ENCODE measurements at places on chromosomes 5 and 9.

- no peak for DNase-seq
These were observed 725.3 kb upstream of the PTPRD start for GRCh38 chr9:11338130-11338529.

GRCh38 chr9:78601957-78602565 lies 305.1 kb downstream of the PSAT1 start:
- peak; percentile 33 for DNase-seq

DNA sequence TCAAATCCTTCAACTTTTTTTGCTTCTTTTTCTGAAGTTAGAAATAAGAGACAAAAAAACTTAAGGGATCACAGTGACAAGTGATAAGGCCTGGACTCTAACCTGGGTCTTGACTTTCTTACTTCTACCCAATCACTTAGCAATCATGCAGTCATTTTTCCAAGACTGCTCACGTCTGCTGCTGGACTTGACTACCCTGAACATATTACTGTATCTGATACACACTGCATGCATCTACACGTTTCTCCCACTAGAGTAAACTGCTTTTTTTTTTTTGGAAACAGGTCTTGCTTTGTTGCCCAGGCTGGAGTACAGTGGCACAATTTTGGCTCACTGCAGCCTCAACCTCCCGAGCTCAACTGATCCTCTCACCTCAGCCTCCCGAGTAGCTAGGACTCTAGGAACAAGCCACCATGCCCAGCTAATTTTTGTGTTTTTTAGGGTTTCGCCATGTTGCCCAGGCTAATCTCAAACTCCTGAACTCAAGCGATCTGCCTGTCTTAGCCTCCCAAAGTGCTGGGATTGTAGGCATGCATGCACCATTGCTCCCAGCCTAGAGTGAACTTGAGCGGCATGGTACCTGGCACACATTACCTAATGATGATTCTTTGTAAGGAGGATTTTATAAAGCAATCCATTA lies 7.4 kb downstream of the PLIN2 start:
- no peak for DNase-seq

GRCh38 chr9:133460405-133461175 lies 812 bp downstream of the CACFD1 start:
- DNase-seq = peak; percentile 29

DNA sequence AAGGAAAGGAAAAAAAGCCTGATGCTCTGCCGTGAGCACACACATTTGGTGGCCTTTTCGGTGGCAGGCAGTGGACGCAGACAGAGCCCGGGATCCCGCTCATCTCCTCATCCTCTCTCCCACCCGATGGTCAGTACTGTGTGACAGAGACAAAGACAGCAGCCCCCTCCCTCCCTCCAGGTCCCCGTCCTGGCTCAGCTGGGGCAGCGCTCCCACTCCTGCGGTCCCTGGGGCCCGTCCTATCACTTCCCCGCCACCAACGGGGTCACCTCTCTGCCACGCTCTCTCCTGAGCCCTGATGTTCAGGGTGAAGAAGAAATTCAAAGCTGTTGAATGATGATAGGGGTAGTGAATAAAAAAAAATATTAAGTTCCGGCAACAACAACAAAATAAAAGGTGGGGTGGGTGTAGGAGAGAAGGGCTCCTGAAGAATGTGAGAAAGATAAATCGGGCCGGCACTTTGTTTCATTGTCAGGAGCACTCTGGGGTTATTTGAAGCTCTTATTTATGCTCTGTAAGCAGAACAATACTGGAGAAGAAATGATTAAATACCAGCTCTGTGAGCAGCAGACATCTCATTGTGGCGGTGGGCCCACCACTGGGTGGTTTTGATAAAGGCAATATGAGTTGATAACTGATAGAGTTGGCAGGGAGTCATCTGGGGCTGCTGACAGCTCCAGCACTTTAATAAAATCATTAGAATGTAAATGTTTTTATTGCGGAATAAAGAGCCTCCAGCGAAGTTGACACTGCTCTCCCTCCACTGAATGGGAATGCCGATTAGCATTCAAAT lies 417.7 kb downstream of the IRX1 start:
- DNase-seq = no peak

DNA sequence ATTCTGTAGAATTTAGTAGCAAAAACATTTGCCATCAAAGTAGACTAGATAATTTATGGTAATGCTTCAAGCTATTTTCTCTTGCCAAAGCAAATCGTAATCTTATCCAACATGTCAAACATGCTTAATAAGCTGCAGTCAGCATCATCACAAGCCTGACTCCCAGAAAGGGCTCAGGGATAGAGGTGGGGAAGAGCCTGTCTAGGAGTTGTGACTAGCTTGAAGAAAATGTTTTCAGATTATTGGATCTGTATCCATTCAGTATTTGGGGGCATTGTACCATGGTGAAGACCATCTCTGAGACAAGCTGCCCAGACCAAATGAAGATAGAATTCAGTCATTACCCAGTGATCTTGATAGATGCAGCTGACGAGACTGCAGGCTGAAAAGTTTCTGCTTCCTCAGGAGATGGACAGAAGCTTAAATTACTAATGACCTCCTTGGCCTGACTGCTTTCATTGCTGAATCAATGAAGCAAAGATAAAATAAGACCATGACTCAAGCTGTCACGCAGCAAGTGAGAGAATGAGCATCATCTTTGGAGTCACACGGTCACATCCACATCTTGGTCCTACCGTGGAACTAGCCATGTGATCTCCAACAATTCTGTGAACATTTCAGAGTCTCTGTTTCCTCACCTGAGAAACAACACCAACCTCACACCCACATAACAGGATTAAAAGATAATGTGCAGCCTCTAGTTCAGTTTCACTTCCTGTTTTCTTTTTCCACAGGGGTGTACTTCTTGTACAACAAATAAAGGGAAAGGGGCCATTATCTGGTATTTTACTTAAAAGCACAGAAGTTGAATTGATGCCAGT lies 9.4 kb downstream of the ERAP2 start:
- DNase-seq = no peak

DNA sequence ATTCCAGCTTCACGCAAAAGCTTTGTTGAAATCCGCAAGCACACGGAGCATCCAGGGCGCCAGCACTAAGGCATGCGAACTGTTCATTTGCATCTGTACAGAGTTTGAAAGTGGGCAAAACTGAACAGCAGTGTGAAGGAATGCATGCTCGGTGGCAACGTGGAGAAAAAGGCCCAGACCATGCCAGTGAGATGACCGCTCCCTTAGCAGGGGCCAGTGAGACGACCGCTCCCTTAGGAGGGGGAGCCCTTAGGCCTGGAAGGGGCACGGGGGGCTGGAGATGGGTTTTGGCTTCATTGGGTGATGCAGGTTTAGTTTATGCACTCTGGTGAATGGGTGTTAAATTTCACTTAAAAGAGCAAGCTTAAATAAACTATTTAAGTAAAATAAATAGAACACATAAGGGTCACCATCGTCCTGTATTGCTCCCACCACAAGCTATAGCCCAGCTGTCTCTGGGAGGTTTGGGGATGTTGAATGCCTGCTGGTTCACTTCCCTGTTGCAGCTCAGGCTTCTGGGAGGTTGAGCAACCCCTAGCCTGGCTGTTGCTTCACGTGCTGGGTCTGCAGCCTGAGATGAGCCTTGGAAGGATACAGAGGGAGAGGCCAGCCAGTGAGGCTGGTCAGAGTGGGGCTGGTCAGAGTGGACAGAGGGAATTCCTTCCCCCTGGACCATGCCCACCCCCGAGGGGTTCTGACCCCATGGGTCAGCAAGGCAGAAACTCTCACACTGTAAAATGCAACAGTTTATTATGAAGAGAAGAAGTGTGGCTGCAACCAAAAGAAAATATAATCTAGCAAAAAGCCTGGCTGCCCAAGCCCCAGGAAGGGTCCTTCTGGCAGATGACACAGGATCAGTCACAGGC lies 4.6 kb upstream of the FCN1 start:
- DNase-seq = no peak

- no peak for DNase-seq
These were observed 13.0 kb upstream of the SARDH start for GRCh38 chr9:133750982-133751649.

DNA sequence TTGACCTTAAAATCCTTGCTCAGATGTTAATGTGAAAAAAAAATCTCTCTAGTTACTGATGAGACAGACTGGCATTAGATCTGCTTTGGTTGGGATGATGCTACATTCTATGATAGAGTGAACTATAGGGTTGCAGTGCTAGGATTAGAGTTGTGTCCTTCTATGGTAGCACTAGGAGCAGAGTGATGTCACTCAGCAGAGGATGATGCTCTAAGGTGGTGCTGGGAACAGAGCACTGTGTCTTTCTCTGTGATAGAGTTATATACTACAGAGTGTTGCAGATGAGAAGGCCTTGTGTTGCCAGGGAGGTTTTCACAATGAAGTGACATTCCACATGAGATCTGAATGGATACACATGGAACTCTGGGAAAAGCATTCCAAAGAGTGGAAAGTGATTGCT lies 462.3 kb downstream of the CDH12 start:
- no peak for DNase-seq

DNA sequence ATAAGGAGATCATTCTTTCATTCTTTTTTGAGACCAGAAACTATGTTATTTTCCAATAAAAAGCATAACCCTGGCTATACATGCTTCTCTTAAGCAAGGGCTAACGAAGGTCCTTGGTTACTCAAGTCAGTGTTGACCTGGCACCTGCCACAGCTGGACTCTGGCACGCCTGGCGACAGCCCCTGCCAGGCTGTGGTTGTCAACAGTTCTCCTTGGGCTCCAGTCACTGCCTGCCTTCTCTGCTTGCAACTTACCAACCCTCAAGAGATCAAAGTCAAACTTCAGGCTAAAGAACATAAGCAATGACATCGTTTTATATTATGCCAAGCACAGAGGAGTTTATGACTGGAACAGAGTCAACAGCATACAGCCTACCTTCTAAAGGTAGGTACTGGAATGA lies 61.4 kb upstream of the TBC1D9B start:
- no peak for DNase-seq

DNA sequence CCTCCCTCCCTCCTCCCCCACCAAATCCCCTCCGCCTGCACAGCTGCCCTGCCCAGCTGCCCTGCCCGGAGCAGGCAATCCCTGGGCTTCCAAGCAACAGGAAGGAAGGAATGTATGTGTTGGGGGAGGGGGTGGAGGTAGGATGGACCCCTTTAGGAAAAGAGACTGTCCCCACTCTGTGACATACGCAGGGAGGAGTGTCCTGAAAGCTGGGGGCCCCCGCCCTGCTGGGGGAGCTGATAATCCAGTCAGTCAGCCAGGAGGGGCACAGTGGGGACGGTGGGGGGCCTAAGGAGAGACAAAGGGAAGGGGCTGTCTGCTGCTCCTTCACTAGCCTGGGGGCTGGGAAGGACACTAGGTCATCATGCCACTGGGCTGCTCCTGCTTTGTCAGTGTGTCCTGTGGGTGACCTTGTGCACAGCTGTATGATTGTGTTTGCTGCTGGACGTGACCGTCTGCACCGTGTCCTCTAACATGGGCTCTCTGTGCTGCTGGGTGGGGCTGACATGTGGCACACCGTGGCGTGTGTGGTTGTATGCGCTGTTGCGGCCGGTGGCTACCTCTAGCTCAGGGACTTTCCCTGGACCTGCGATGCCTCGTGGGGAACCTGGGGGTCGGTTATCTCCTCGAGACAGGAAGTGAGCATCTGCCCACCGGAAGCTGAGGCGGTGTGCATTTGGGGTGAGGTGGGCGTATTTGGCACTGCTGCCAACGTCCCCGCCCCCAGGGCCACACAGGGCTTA lies 3.0 kb downstream of the N4BP3 start:
- no peak for DNase-seq

GRCh38 chr5:120873083-120873482 lies 409.0 kb downstream of the PRR16 start:
- DNase-seq = peak; percentile 22

GRCh38 chr9:90878562-90878961 lies 76.9 kb downstream of the SYK start:
- DNase-seq = no peak

DNA sequence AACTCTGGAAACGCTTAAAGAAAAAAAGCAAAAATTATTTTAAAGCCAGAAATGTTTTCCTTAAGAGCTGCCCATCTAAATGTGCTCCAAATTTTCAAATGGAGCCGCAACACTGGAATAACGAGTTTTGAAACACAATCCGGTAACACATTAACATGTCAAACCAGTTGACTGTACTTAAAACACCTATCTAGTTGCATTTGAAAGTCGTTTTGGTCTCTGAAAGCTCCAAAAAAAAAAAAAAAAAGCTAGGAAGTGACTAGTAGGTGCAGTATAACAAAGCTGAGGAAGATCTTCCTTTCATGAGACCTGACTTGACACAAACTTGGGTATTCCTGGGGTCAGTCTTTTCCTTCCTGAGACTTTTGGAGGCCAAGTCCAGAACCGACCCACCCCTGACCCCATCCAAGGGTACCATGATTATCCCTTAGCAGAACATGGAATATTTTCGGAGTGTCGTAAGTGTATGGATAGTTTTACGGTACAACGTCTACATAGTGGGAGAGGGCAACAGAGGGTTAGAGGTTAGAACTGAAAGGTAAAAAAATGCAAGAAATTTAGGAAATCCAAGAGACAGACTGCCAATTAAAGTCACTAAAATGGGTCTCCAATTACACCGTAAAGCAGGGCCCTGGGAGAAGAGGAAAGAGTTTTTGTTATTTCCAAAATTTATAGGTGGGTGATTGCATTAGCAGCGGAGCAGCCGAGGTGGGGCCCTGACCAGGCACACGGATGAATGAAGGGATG lies 812 bp downstream of the CETN3 start:
- no peak for DNase-seq

- no peak for DNase-seq
These were observed 133.7 kb downstream of the DMAC1 start for GRCh38 chr9:7665874-7666273.

- DNase-seq = no peak
These were observed 314.6 kb upstream of the KIF2A start for GRCh38 chr5:61991430-61991829.

GRCh38 chr9:37953775-37954437 lies 50.0 kb upstream of the SLC25A51 start:
- DNase-seq = no peak

DNA sequence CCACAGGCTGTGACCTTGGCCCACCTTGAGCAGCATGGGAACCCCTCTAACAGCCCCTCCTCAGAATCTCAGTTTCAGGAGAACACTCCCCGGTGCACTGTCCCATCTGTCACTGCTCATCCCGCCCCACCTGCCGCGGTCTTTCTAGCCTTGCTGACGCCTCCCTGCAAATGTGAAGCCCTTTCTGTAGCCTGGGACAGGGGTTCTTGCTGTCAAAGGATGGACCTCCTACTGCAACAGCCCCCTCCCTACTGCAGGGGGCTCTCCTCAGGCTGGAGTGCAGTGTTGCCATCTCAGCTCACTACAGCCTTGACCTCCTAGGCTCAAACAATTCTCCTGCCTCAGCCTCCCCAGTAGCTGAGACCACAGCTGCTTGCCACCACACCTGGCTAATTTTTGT lies 20.0 kb downstream of the OR2V1 start:
- DNase-seq = no peak

GRCh38 chr5:60887746-60888145 lies 43.7 kb upstream of the ELOVL7 start:
- peak; percentile 7 for DNase-seq

GRCh38 chr9:75027187-75028107 lies 646 bp downstream of the CARNMT1 start:
- peak; percentile 57 for DNase-seq

- DNase-seq = no peak
These were observed 132.5 kb upstream of the CHD1 start for GRCh38 chr5:99061299-99061698.
